Activated T-helper 2 cell treated with anti-CD3 and anti-CD28 coated beads, Interferon-gamma antibody, Interleukin-2, Interleukin-4, amounts not matched to agents 10 μg/mL and 5 μg/mL and 100 μg/mL, durations not matched to agents 14 hours and 24 hours and 36 hours (primary cell): ENCODE measurements at places on chromosomes 6 and 20.
A peak's percentile ranks its signal among the peaks of the same experiment; 100 is the strongest.

- DNase-seq: no peak
- H3K4me3 ChIP-seq: no peak overlapping the region
- peaks cover 5% of the 10 kb centered on the region for H3K27me3 ChIP-seq
- no peaks in the 10 kb centered on the region for H3K4me1 ChIP-seq
Measured at GRCh38 chr6:139698526-139699176, 324.2 kb upstream of the CITED2 start.

DNA sequence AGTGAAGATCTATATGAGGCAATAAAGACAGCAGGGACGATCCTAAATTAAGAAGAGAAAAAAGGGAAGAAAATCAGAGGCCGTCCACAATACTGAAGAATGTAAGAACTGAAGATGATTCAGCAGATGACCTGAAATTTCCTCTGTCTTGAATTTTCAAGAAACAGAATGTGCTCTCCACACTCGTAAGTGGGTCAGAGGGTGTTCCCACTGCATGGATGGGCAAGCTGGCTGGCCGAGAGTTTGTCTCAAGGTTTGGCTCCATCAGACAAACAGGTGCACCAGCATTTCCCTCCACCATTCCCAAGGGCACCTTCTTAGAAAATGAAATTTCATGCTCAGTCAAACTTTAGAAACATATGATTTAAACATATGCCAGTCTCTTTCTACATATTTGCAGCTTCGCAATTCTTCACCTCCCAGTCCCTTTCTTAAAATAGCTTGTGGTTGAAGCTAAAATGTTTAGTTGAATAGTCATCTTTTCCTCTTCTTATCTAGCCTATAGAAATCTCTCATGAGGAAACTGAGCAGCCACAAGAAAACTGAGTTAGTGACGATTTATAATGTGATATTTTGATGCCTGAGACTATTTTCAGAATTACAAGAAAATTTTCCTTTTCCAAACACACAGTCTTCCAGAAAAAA, 576.4 kb downstream of the PRKN start:
- peaks cover 21% of the 10 kb centered on the region for H3K4me1 ChIP-seq

- H3K4me3 ChIP-seq: peak overlapping the region; percentile 15
- peak; percentile 28 for DNase-seq
- H3K4me1 ChIP-seq: peaks cover 72% of the 10 kb centered on the region
- H3K27me3 ChIP-seq: no peaks in the 10 kb centered on the region
- H3K36me3 ChIP-seq: peaks cover 13% of the 10 kb centered on the region
- peak overlapping the region; percentile 81 for H3K27ac ChIP-seq
Measured at GRCh38 chr6:16766043-16766536, 4.8 kb upstream of the ATXN1 start.

- no peak overlapping the region for H3K4me3 ChIP-seq
- H3K27ac ChIP-seq: no peak overlapping the region
- H3K27me3 ChIP-seq: no peaks in the 10 kb centered on the region
- H3K4me1 ChIP-seq: no peaks in the 10 kb centered on the region
- no peaks in the 10 kb centered on the region for H3K36me3 ChIP-seq
Measured at GRCh38 chr6:163250116-163250515, 164.4 kb upstream of the QKI start.

DNA sequence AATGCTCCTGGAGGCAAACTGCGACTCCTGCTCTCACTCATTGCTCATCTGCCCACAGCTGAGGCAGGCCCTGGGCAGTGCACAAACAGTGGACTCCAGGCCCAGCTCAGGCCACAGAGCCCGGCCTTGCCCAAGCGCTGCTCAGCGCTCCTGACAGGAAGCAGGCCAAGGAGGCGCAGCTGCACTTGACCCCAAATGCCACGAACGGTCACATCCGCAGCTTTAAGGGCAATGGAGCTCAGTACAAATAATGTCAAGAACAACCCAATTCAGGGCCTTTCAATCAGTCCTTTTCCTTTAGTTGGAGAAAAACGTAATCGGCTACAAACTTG, 33.8 kb downstream of the RRBP1 start:
- DNase-seq: no peak
- H3K27me3 ChIP-seq: no peaks in the 10 kb centered on the region
- H3K4me1 ChIP-seq: peaks cover 8% of the 10 kb centered on the region
- H3K36me3 ChIP-seq: no peaks in the 10 kb centered on the region
- no peak overlapping the region for H3K27ac ChIP-seq
- H3K4me3 ChIP-seq: no peak overlapping the region

GRCh38 chr20:16842486-16843120, 94.4 kb downstream of the OTOR start:
- H3K36me3 ChIP-seq: no peaks in the 10 kb centered on the region
- no peaks in the 10 kb centered on the region for H3K4me1 ChIP-seq
- no peaks in the 10 kb centered on the region for H3K27me3 ChIP-seq
- no peak overlapping the region for H3K27ac ChIP-seq
- no peak overlapping the region for H3K4me3 ChIP-seq

DNA sequence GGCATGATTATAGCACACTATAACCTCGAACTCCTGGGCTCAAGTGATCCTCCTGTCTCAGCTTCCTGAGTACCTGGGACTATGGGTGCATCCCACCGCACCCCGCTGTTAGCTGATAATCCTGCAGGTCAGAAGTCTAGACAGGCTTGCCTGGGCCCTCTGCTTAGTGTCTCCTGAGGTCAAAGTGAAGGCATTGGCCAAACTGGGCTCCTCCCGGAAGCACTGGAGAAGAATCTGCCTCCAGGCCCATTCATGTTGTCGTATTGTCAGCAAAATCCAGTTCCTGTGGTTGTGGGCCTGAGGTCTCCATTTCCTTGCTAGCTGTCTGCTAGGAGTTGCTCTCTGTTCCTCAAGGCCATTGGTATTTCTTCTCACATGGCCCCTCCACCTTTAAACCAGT, 6.3 kb upstream of the MROH8 start:
- H3K27ac ChIP-seq: no peak overlapping the region
- no peak for DNase-seq
- no peak overlapping the region for H3K4me3 ChIP-seq
- no peaks in the 10 kb centered on the region for H3K27me3 ChIP-seq
- peaks cover 72% of the 10 kb centered on the region for H3K36me3 ChIP-seq

DNA sequence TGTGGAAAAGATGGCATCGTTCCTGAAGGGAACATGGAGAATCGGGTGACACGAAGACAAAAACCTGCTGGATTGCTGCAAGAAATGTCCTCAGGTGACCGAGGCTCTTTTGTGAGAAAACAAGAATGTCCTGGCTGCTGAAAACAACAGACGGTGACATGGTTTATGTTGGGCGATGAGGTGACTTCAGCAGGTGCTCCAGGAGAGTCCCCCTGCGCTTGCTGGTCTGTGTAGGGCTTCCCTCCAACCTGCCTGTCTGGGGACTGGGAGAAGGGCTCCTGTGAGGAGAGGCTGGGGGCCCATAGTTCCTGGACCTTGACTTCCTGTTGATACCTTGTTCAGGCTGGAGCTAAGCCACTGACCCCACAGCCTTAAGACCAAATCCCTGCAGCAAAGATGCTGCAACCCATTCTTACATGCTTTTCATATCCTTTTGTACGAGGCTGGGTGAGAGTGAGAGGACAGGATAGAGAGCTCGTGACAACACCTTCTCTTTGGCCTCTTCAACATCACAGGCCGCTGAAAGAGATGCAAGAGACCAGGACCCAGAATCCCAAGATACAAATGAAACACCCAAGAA, 134.8 kb downstream of the CD83 start:
- H3K4me3 ChIP-seq: no peak overlapping the region
- H3K27ac ChIP-seq: no peak overlapping the region
- no peaks in the 10 kb centered on the region for H3K27me3 ChIP-seq
- H3K4me1 ChIP-seq: peaks cover 9% of the 10 kb centered on the region
- no peak for DNase-seq

DNA sequence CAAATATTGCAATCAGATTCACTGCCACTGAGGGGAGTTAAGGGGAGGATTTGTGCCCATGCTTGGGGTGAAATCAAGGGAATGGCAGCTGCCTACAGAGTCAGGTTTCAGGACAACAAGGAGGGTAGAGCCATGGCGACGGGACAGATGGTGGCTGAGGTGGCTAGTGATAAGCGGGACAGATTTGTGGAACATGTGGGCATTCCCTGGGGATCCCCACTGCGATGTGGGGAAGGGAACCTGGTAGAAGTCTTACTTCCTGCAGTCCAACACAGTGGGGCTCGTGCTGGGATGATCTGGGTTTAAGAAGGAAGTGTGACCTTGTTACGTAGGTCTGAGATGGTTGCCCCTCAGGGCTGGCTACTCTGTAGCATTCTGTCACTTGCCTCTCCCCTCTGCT, 292.0 kb upstream of the JARID2 start:
- DNase-seq: no peak
- no peak overlapping the region for H3K4me3 ChIP-seq
- H3K4me1 ChIP-seq: peaks cover 5% of the 10 kb centered on the region

GRCh38 chr6:119463081-119463626, 113.6 kb upstream of the MAN1A1 start:
- H3K27me3 ChIP-seq: no peaks in the 10 kb centered on the region
- peak overlapping the region; percentile 11 for H3K4me3 ChIP-seq
- peak; percentile 37 for DNase-seq
- H3K27ac ChIP-seq: peak overlapping the region; percentile 84

- H3K27me3 ChIP-seq: peaks cover 3% of the 10 kb centered on the region
- no peak overlapping the region for H3K4me3 ChIP-seq
- DNase-seq: no peak
- no peaks in the 10 kb centered on the region for H3K4me1 ChIP-seq
- no peaks in the 10 kb centered on the region for H3K36me3 ChIP-seq
Measured at GRCh38 chr6:39698789-39699188, 26.4 kb downstream of the KIF6 start.

GRCh38 chr6:80988286-80988685, 764.2 kb downstream of the TENT5A start:
- H3K4me1 ChIP-seq: no peaks in the 10 kb centered on the region
- no peaks in the 10 kb centered on the region for H3K27me3 ChIP-seq
- no peak overlapping the region for H3K27ac ChIP-seq
- no peak overlapping the region for H3K4me3 ChIP-seq

GRCh38 chr6:42938987-42939809, 9.9 kb downstream of the CNPY3 start:
- no peaks in the 10 kb centered on the region for H3K27me3 ChIP-seq
- H3K27ac ChIP-seq: no peak overlapping the region
- no peak overlapping the region for H3K4me3 ChIP-seq
- no peaks in the 10 kb centered on the region for H3K4me1 ChIP-seq

GRCh38 chr6:150482883-150483409, 114.1 kb downstream of the IYD start:
- H3K4me1 ChIP-seq: no peaks in the 10 kb centered on the region
- H3K36me3 ChIP-seq: no peaks in the 10 kb centered on the region
- H3K27ac ChIP-seq: no peak overlapping the region

DNA sequence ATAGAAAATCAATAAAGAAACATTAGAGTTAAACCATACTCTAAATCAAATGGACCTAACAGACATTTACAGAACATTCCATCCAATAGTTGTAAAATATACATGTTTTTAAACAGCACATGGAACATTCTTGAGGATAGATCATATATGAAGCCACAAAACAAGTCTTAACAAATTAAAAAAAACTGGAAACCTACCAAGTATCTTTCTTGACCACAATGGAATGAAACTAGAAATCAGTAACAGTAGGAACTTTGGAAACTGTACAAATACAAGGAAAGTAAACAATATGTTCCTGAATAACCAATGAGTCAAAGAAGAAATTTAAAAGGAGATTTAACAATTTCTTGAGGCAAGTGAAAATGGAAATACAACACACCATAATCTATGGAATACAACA, 91.2 kb upstream of the GLP1R start:
- H3K4me3 ChIP-seq: no peak overlapping the region
- no peak for DNase-seq
- no peaks in the 10 kb centered on the region for H3K36me3 ChIP-seq

GRCh38 chr20:39855056-39855455, 834.0 kb downstream of the MAFB start:
- DNase-seq: no peak
- no peak overlapping the region for H3K4me3 ChIP-seq
- no peaks in the 10 kb centered on the region for H3K36me3 ChIP-seq
- H3K27ac ChIP-seq: no peak overlapping the region

GRCh38 chr6:135699705-135700104, 151.8 kb upstream of the PDE7B start:
- H3K4me3 ChIP-seq: no peak overlapping the region
- no peak for DNase-seq
- H3K27me3 ChIP-seq: no peaks in the 10 kb centered on the region
- H3K27ac ChIP-seq: no peak overlapping the region

- H3K4me1 ChIP-seq: peaks cover 32% of the 10 kb centered on the region
- no peak for DNase-seq
- no peak overlapping the region for H3K4me3 ChIP-seq
- no peaks in the 10 kb centered on the region for H3K27me3 ChIP-seq
- H3K36me3 ChIP-seq: peaks cover 8% of the 10 kb centered on the region
Measured at GRCh38 chr6:156909212-156910010, 132.2 kb downstream of the ARID1B start.

DNA sequence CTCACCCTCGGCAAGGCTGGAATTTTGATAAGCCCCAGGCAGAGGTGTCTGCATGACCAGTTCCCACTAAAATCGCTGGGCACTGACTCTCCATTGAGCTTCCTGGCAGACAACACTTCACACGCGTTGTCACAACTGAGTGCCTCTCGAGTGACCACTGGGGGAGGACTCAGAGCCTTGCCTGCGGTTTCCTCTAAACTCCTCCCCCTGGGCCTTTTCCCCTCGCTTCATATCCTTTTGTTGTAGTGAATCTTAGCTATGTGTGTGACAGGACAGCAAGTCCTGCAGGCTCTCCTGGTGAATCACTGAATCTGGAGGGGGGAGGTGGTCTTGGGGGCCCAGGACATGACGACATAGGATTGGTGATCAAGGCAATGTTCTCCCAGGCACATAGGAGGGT, 670.8 kb downstream of the PRKN start:
- H3K36me3 ChIP-seq: no peaks in the 10 kb centered on the region
- no peak for DNase-seq
- H3K4me1 ChIP-seq: peaks cover 11% of the 10 kb centered on the region
- no peak overlapping the region for H3K4me3 ChIP-seq
- no peak overlapping the region for H3K27ac ChIP-seq

GRCh38 chr6:95767897-95768463, 190.6 kb downstream of the MANEA start:
- no peaks in the 10 kb centered on the region for H3K36me3 ChIP-seq
- H3K27me3 ChIP-seq: no peaks in the 10 kb centered on the region
- no peak overlapping the region for H3K4me3 ChIP-seq
- H3K4me1 ChIP-seq: no peaks in the 10 kb centered on the region
- no peak overlapping the region for H3K27ac ChIP-seq
- no peak for DNase-seq

DNA sequence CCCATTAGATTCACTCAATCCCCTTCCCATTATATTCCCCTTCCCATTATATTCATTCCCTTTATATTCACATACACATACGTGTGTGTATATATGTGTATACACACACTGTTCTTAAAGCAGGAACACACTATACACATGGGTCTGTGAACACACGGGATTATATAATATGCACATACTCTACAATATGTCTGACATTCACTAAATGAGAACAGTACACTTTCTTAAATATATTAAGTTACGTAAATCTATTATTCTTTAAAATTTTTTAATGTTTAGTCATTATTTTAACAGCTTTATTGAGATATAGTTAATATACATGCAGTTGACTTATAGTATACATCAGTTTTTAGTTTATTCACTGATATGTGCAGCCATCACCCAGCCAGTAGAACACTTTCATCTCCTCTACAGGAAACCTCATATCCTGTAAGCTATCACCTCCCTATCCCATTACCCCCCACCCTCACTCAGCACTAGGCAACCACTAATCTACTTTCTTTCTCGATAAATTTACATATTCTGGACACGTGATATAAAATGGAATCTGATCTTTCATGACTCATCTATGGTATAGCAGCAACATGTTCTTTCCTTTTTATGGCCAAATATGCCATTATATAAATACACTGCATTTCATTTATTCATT, 13.9 kb upstream of the SUMO4 start:
- no peak for DNase-seq
- no peak overlapping the region for H3K27ac ChIP-seq
- H3K27me3 ChIP-seq: no peaks in the 10 kb centered on the region
